Fibroblast of lung (primary cell): ENCODE measurements at places on chromosomes 4 and X.

- no peak for DNase-seq
Observed at GRCh38 chrX:107656978-107657377, 28.7 kb downstream of the PRPS1 start.

GRCh38 chrX:116961872-116962582, 499.3 kb upstream of the CT83 start:
- DNase-seq: no peak

DNA sequence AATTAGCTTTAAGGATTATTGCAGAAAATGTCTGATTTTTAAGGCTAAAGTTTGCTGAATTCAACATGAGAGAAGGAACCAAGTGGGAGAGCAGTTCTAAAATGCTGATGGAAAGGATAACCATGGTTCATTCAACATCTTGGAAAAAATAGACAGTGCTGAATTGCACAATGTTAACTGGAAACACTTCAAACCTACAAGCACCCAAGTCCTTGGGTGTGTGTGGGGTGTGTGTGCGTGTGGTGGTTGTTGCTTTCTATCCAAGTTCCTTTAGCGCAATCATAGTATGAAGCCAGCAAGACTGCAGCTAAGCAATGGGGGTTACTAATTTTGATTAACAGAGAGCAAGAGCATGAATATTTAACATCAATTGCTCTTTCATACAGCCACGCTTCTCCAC, 29.3 kb upstream of the SCOC start:
- DNase-seq: peak; percentile 56

DNA sequence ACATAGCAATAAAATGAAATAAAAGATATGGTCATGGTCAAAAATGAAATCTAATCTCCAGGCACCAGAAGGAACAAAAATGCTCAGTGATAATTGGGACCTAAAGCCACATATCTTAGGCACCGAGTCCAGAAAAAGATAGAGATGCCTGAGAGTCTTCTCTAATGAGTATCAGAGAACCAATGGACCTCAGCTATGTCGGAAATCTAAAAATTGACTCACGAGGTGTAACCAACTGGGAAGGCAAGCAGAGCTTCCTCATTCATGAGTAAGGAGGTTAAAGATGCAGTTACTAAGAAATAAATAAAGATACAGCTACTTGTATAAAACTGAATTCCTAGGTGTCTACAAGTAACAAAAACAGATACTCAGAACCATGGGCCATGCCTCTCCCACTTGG, 72.1 kb downstream of the KLHL34 start:
- no peak for DNase-seq

DNA sequence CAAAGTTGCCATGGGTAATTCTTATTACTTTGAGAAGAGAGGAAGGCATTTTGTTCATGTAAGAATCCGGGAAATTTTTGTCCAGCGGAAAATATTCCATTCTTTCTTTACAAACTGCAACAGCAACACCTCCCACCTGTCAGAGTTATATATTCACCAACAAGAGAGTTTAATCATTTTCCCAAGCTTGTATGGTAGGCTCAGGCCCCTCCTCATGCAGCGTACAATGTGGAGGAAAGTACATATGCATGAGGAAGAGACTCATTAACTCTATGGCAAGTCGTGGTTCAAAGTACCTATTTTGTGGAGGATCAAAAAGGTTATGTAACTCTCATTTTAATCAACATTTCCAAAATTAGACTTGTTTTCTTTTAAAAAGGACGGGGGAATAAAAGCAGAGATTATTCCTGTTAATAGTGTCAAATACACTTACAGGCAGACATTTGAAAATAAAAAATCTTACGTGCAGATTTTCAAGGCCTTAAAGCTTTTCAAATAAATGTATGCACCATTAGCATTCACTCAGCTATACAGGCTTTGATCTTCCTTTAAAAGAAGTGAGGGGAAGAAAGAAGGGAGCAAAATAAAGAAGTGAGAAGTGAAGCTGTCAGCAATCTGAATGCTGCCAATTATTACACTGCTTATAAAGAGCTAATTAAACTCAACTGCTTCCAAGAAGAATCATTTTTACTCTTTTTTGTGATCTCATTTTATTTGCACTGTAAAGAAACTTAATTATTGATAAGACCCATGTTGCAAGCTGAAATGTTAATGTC, 204.8 kb downstream of the FAT4 start:
- no peak for DNase-seq

- no peak for DNase-seq
Observed at GRCh38 chr4:139574641-139575040, 18.6 kb upstream of the SETD7 start.

DNA sequence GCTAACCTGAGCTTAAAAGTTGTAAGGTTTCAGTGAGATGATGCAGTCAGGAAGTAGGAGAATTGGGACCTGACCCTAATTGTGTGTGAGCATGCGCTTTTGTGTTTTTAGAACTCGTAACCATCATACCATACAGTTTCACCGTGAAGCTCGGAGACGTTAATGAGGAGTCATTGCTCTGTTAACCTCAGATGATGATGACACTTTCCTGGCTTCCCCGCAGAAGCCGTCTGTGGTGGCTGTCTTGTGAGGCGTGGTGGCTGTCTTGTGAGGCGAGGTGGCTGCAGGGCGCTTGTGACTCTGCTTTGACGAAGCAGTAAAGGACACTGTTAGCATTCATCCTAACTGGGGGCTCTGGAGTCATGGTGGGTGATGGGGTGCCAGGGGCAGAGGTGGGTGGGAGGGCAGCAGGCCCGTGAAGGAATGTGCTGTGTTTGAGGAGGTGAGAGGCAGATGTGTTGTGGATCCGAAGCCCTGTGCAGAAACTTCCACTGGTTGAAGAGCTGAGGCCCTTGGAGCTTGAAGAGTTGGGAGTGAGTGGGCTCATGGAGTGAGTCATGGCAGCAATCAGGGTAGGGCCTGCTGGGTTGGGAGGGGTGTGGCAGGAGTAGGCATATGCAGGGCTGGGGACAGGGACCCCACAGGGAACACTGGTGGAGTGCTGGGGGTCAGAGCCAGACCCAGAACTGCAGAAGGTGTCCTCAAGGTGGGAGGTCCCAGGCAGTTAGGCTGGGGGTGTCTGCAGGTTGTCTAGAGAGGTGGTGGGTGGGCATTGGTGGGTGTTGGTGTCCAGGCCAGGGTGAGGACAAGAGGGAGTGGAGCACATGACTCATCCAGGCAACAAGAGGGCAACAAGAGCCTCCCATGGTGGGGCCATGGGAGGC, 57.4 kb downstream of the NSD2 start:
- peak; percentile 37 for DNase-seq

GRCh38 chr4:27946799-27947198, 1086.2 kb downstream of the STIM2 start:
- DNase-seq: no peak

DNA sequence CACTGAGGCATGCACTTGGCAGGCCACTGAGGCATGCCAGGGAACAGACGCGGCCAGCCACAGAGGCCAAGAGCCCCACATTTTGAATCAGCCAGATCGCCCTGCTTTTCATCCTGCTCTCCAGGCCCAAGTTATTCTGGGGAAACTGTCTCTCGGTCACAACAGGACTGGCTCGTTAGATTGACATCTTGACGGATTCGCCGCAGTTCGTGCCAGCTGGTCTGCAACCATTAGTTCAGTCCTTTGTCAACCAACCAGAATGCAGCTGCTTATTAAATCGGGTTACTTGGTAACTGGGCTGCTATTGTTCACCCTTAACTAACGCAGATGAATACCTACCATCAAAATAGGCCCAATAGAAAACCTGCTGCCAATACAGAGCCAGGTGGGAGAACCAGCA, 16.7 kb downstream of the CLDN34 start:
- DNase-seq: no peak

DNA sequence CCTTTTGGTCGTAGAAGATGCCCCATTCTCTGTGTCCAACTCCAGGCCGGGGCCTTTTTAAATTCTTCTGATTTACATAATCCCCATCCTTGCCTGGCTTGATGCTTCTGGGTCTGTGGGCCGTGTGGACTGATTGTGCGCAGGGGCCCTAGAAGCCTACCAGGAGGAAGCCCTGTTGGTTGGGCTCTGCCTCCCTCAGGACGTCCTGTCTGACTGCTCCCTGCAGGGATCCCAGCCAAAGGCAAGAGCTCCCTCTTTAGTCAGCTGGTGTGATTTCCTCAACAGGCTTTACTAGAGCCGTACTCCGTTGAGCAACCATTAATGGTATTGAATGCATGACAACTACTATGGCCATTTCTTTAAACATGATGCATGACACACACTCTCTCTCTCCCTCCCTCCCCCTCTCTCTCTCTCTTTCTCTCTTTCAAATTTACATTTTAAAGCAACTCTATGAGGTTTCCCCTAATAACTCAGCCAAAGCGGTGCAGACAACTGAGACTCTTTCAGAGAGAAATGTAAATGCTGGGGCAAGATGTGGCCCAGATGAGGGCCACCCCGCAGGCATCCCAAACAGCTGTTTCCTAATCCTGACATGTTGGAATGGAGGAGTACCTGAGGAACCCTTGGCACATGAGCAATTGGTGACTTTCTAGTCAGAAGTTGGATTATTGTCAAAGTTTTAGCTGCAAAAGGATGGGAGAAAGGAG, 117.3 kb downstream of the DRD5 start:
- no peak for DNase-seq

- DNase-seq: peak; percentile 55
Observed at GRCh38 chr4:151801547-151802516, 41.0 kb upstream of the GATB start.

GRCh38 chr4:140250989-140251552, 97.1 kb upstream of the MAML3 start:
- DNase-seq: peak; percentile 61

DNA sequence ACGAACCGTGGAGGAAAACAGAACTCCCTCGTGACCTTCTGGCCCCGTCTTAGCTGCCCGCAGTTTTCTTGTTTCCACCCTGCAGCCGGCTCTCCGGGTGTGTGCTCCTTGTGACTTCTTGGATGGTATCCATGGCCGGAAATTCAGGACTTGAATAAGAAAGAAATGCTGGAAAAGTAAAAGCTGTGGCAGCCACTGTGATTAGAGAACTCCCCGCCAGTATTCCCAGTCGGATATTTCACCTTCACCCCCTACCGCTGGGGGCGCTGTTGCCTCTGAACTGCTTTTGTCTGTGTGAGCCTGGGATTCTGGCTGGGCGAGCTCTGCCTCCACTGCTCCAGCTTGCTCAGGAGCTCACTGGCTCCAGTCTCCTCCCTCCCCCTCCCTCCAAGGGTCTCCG, 41.5 kb upstream of the CYP4V2 start:
- peak; percentile 53 for DNase-seq

- peak; percentile 29 for DNase-seq
Observed at GRCh38 chr4:22356987-22357596, 158.8 kb downstream of the ADGRA3 start.

- DNase-seq: no peak
Observed at GRCh38 chr4:16085822-16086221, 2.0 kb upstream of the PROM1 start.

DNA sequence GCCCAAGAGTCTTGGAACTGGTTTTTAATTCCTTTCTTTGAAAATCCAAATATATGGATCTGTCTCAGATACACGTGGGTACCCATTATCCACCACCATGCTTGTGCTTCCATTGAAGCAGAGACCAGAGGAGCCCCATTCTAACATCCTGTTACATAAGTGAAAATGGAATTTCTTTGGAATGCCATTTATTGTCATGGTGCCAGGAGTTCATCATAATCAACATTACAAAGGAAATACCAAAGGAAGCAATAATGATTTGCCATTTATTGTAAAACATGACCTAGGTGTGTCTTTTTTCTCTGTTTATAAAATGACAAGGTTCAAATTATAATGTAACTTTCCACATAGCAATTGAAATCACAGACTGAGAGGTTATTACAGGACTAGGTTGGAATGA, 61.7 kb downstream of the PALLD start:
- peak; percentile 78 for DNase-seq

GRCh38 chr4:30724247-30724646, 4.1 kb downstream of the PCDH7 start:
- DNase-seq: peak; percentile 29

GRCh38 chr4:20474119-20474518, 222.4 kb downstream of the SLIT2 start:
- peak; percentile 54 for DNase-seq

- peak; percentile 64 for DNase-seq
Observed at GRCh38 chr4:153466081-153466948, at the start of gene TMEM131L. TMEM131L (plus strand) TSS chr4:153466360; CDS start chr4:153466398, 38 bp downstream.

- no peak for DNase-seq
Observed at GRCh38 chr4:101153653-101154052, 193.7 kb downstream of the PPP3CA start.

- no peak for DNase-seq
Observed at GRCh38 chrX:50565718-50566117, 95.1 kb upstream of the DGKK start.

GRCh38 chr4:106370214-106370613, 1.6 kb upstream of the GIMD1 start:
- DNase-seq: no peak

GRCh38 chr4:18529482-18529881, 507.9 kb upstream of the LCORL start:
- DNase-seq: no peak

GRCh38 chrX:20046864-20047263, 56.0 kb upstream of the BCLAF3 start:
- no peak for DNase-seq

GRCh38 chrX:71466979-71467523, 65.9 kb upstream of the OGT start:
- DNase-seq: no peak

- DNase-seq: no peak
Observed at GRCh38 chrX:48165241-48165640, 31.4 kb downstream of the SSX5 start.

- no peak for DNase-seq
Observed at GRCh38 chrX:22409418-22409817, 136.7 kb downstream of the CBLL2 start.

- DNase-seq: no peak
Observed at GRCh38 chr4:620201-620600, 5.2 kb upstream of the PDE6B start.

- DNase-seq: peak; percentile 31
Observed at GRCh38 chrX:114959729-114960128, 57.7 kb downstream of the IL13RA2 start.

- peak; percentile 87 for DNase-seq
Observed at GRCh38 chrX:123626962-123627361, 105.9 kb downstream of the THOC2 start.

GRCh38 chr4:72340803-72341431, 228.1 kb downstream of the ADAMTS3 start:
- DNase-seq: peak; percentile 9
